H1 (cell line): ENCODE measurements at places on chromosomes 1 and 21. TPM values are rescaled to one million over a fixed set of nuclear protein-coding genes. Genes with fewer than 3 reads are reported as not detected.

- no peak overlapping the region for H3K27ac ChIP-seq
- H3K4me1 ChIP-seq = no peaks in the 10 kb centered on the region
- H3K27me3 ChIP-seq = no peaks in the 10 kb centered on the region
These were observed 222.5 kb downstream of the SLC45A1 start for GRCh38 chr1:8540261-8540941.

USP48 gene
- total RNA-seq = 81.5 and 83.5 TPM in 2 replicates

DNA sequence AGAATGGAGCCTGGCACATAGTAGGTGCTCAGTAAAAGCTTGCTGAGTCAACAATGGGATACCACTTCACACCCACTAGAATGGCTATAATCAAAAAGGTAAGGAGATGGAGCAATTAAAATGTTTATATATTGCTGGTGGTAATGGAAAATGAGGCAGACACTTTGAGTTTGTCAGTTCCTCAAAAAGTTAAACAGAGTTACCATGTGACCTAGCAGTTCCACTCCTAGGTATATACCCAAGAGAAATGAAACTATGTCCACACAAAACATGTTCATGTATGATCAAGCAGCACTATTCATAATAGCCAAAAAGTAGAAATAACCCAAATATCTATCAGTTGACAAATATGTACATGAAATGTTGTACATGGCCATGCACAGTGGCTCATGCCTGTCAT is 74.8 kb upstream of the ECE1 start:
- H3K27me3 ChIP-seq = no peaks in the 10 kb centered on the region
- no peak for DNase-seq
- H3K4me3 ChIP-seq = no peak overlapping the region
- no peaks in the 10 kb centered on the region for H3K36me3 ChIP-seq
- no peaks in the 10 kb centered on the region for H3K4me1 ChIP-seq
- H3K27ac ChIP-seq = no peak overlapping the region

OPRD1 gene
- 3.3 and 3.7 TPM in 2 replicates for total RNA-seq

NECTIN4 gene
- total RNA-seq = 0.19 and 0.29 TPM in 2 replicates
